ENCODE measurements at places on chromosomes 3 and 15.
A peak's percentile ranks its signal among the peaks of the same experiment; 100 is the strongest.

DNA sequence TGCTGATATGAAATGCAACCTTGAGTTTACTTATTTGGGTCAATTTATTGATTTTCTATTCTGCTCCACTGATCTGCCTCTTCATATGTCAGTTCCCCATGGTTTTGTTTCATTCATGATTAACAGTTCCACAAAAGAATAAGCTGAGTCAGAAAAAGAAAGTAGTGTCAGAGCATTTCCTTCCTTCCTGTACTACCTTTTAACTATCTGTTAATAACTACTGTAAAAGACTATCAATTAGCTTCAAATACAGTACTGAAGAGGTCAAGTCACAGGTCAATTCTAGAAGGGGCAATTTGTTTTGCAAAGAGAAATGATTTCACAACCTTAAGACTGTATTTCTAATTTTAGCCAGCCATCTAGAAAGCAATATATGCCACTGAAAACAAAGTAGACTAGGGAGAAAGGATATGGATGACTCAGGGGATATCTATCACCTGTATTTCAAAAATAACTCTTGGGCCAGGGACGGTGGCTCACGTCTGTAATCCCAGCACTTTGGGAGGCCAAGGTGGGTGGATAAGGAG, 129.5 kb downstream of the TFDP2 start:
- DNase-seq: peak; percentile 57
- no peaks in the 10 kb centered on the region for H3K27me3 ChIP-seq
- H3K36me3 ChIP-seq: 0 out of 2 replicates have a peak, but pooled peaks cover 3% of the 10 kb centered on the region
- H3K4me1 ChIP-seq: peaks cover 14% of the 10 kb centered on the region
- H3K4me3 ChIP-seq: no peak overlapping the region
- H3K27ac ChIP-seq: peak overlapping the region; percentile 43

- peak; percentile 26 for DNase-seq
- H3K27me3 ChIP-seq: no peaks in the 10 kb centered on the region
- peaks cover 5% of the 10 kb centered on the region for H3K4me1 ChIP-seq
- no peak overlapping the region for H3K4me3 ChIP-seq
- H3K27ac ChIP-seq: 0 out of 2 replicates have a peak overlapping the region, but pooled peaks have one; percentile 33
These were observed 32.4 kb downstream of the SELENOT start for GRCh38 chr3:150635526-150635925.

- no peak overlapping the region for H3K4me3 ChIP-seq
- no peaks in the 10 kb centered on the region for H3K4me1 ChIP-seq
- no peaks in the 10 kb centered on the region for H3K27me3 ChIP-seq
- H3K36me3 ChIP-seq: no peaks in the 10 kb centered on the region
These were observed 22.4 kb downstream of the PTH1R start for GRCh38 chr3:46900007-46900292.

GRCh38 chr3:155791190-155791589, 14.9 kb downstream of the C3orf33 start:
- no peak overlapping the region for H3K27ac ChIP-seq
- no peaks in the 10 kb centered on the region for H3K27me3 ChIP-seq
- H3K4me3 ChIP-seq: no peak overlapping the region
- no peak for DNase-seq
- no peaks in the 10 kb centered on the region for H3K4me1 ChIP-seq

DNA sequence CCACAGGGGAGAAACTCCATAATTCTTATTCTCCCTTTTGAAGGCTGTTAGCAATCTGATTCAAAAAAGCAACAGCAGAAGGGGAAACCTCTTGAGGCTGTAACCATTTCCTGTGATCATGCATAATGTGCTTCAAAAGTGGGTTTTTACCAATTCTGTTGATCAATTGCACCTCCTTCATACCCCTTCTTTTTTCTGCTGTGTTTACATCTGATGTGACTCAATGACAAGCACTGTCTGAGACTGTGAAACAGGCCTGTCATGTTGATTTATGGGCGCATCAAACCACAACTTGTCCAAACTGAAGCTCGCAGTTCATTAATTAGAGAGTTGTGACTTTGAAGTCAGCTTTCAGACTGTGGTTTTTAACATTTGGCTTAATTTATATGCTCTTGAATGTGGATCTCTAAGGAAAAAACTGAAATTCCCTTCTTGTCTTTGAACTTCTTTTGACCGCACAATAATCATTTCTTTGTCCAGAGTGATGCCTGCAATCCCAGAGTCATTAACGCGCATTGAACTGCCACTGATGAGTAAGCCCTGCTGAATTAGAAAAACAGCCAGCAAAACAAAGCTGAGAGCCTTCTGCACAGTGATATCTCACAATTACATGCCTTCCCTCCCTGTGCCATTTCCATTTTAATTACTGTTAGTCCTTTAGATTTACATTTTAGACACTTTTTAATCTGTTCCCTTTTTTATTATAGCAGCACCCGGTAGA, 532.8 kb downstream of the FOXP1 start:
- H3K27ac ChIP-seq: no peak overlapping the region
- H3K27me3 ChIP-seq: no peaks in the 10 kb centered on the region
- no peak for DNase-seq
- no peaks in the 10 kb centered on the region for H3K36me3 ChIP-seq
- H3K4me1 ChIP-seq: no peaks in the 10 kb centered on the region

- peak overlapping the region; percentile 89 for H3K27ac ChIP-seq
- no peaks in the 10 kb centered on the region for H3K27me3 ChIP-seq
- H3K36me3 ChIP-seq: no peaks in the 10 kb centered on the region
- H3K4me3 ChIP-seq: peak overlapping the region; percentile 99
- no peaks in the 10 kb centered on the region for H3K4me1 ChIP-seq
These were observed 627 bp downstream of the ACAD11 start for GRCh38 chr3:132659000-132659364.

DNA sequence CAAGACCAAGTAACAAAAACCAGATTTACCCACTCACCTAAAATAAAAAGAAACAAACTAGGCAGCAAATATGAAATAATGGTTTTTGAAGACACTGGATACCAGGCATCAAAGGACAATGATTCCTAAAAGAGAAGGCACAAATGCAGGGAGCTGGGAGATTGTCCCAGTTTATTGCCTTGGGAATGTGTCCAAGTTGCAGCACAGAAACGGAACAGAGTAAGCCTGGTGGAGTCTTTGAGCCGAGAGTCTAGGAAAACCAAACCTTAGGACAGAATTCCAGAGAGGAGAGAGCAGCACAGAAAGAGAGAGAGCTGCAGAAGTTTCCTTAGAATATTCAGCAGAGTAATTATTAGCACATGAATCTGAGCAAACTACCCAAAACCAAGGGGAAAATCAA, 7.8 kb upstream of the ARF4 start:
- no peak overlapping the region for H3K4me3 ChIP-seq
- no peaks in the 10 kb centered on the region for H3K27me3 ChIP-seq
- no peak for DNase-seq
- no peak overlapping the region for H3K27ac ChIP-seq
- H3K4me1 ChIP-seq: no peaks in the 10 kb centered on the region

- no peak overlapping the region for H3K27ac ChIP-seq
- H3K4me3 ChIP-seq: no peak overlapping the region
These were observed 106.0 kb upstream of the ADPGK start for GRCh38 chr15:72889545-72889944.

GRCh38 chr3:63655519-63655918, 3.0 kb downstream of the SNTN start:
- no peaks in the 10 kb centered on the region for H3K36me3 ChIP-seq
- H3K27ac ChIP-seq: no peak overlapping the region
- H3K4me3 ChIP-seq: no peak overlapping the region

GRCh38 chr3:44179246-44179645, 62.4 kb upstream of the TOPAZ1 start:
- no peak for DNase-seq
- H3K4me3 ChIP-seq: no peak overlapping the region
- no peak overlapping the region for H3K27ac ChIP-seq
- no peaks in the 10 kb centered on the region for H3K27me3 ChIP-seq
- H3K36me3 ChIP-seq: no peaks in the 10 kb centered on the region

GRCh38 chr3:190008432-190008831, 112.3 kb downstream of the P3H2 start:
- no peaks in the 10 kb centered on the region for H3K27me3 ChIP-seq
- no peak for DNase-seq
- no peaks in the 10 kb centered on the region for H3K36me3 ChIP-seq
- H3K4me3 ChIP-seq: no peak overlapping the region
- no peak overlapping the region for H3K27ac ChIP-seq
- no peaks in the 10 kb centered on the region for H3K4me1 ChIP-seq

DNA sequence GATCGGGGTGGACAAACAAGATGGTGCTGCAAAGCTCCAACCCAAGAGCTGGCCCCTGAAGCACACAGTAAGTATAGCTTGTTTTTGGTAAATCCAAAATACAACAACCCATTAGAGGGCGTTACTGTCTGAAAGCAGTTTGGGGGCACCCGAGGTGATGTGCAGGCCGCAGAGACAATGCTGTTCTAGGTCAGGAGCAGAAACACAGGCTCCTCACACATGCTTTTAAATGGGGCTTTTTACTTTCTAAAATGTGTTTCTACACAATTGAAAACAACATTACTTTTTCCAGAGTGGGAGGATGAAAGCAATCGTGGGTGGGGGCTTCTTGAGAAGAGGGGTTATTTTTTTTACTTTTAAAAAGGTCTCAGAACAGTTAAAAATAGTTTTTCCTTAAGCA, 1029.3 kb upstream of the CFAP20DC start:
- H3K4me1 ChIP-seq: peaks cover 13% of the 10 kb centered on the region
- no peaks in the 10 kb centered on the region for H3K27me3 ChIP-seq
- DNase-seq: no peak
- no peak overlapping the region for H3K4me3 ChIP-seq

- no peak overlapping the region for H3K27ac ChIP-seq
- H3K4me3 ChIP-seq: no peak overlapping the region
- DNase-seq: no peak
- no peaks in the 10 kb centered on the region for H3K27me3 ChIP-seq
These were observed 26.1 kb downstream of the ITGB5 start for GRCh38 chr3:124861041-124861440.

- no peaks in the 10 kb centered on the region for H3K27me3 ChIP-seq
- H3K4me1 ChIP-seq: no peaks in the 10 kb centered on the region
- no peak overlapping the region for H3K4me3 ChIP-seq
- H3K36me3 ChIP-seq: no peaks in the 10 kb centered on the region
These were observed 1764.4 kb downstream of the OTOL1 start for GRCh38 chr3:163261056-163261455.

DNA sequence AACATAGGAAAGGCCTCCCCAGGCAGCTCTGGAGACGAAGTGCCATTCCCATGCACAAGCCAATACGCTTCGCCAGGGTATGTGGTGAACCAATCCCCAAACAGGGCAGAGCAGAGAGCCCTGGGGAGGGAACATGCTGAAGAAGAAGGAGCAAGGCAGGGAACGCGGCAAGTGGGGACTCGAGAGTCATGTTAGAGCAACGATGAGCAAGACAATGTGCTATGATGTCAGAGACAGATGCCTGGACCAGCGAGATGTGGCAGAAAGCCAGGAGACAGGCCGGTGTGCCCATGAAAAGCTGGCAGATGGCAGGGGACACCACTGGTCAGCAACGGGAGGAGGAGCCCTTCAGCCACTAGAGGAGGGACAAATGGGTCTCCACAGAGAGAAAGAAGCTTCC, 39.6 kb downstream of the NIPA2 start:
- no peaks in the 10 kb centered on the region for H3K27me3 ChIP-seq
- H3K36me3 ChIP-seq: peaks cover 10% of the 10 kb centered on the region
- no peak for DNase-seq
- no peak overlapping the region for H3K4me3 ChIP-seq
- H3K27ac ChIP-seq: no peak overlapping the region
- H3K4me1 ChIP-seq: no peaks in the 10 kb centered on the region

GRCh38 chr3:113193719-113194118, 17.6 kb upstream of the BOC start:
- H3K4me3 ChIP-seq: no peak overlapping the region
- no peak overlapping the region for H3K27ac ChIP-seq
- no peaks in the 10 kb centered on the region for H3K36me3 ChIP-seq
- H3K27me3 ChIP-seq: peaks cover 3% of the 10 kb centered on the region
- no peaks in the 10 kb centered on the region for H3K4me1 ChIP-seq
- DNase-seq: no peak

DNA sequence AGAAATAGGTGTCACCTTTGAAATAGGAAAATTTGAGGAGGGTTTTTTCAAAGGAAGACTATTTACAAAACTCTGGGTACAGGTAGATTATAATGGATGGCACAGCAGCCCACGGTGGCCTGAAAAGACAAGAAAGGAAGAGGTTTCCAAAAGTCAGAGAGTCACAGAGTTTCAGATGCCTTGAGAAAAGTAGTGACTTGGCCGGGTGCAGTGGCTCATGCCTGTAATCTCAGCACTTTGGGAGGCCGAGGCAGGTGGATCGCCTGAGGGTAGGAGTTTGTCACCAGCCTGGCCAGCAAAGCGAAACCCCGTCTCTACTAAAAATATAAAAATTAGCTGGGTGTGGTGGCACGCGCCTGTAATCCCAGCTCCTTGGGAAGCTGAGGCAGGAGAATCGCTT, 35.2 kb downstream of the OSTN start:
- H3K4me1 ChIP-seq: peaks cover 19% of the 10 kb centered on the region
- H3K36me3 ChIP-seq: no peaks in the 10 kb centered on the region
- H3K27ac ChIP-seq: no peak overlapping the region
- no peaks in the 10 kb centered on the region for H3K27me3 ChIP-seq

DNA sequence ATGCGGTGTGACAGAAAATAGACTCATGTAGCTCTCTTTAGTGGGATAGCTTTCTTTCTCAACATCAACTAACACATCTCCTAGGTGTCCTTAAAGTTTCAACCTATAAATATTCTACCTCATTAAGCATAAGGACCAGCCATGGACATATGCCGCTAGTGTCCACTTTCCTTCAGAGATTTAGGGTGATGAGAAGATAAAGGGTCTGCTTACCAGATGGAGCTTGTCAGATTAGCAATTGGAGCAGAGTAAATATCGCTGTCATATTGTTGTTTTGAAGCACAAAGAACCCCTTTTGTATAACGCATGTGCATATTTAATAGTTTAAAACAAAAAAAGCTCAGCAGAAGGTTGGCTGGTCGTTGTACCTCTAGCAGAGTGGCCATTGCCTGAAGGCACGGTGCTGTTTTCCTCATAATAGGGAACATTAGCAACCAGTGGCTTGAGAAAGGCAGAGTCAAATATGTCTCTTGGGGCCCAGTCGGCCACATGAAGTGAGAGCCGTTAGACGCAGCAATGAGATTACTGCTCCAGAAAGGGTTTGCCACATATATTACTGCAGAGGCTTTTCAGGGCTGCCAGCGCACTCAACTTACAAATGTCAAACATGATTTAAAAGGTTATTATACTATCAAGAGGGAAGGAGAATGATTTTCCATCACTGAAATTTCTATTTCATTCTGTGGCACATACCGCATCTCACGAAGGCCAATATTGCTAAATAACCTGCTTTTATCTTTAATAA, 264.2 kb downstream of the ROBO2 start:
- no peaks in the 10 kb centered on the region for H3K4me1 ChIP-seq
- no peak overlapping the region for H3K4me3 ChIP-seq
- H3K27me3 ChIP-seq: no peaks in the 10 kb centered on the region
- DNase-seq: no peak

GRCh38 chr15:76991048-76991447, 3.9 kb upstream of the PSTPIP1 start:
- H3K27me3 ChIP-seq: no peaks in the 10 kb centered on the region
- DNase-seq: no peak

GRCh38 chr3:189508784-189509501, 122.2 kb upstream of the TP63 start:
- DNase-seq: no peak
- H3K27ac ChIP-seq: no peak overlapping the region
- peaks cover 15% of the 10 kb centered on the region for H3K4me1 ChIP-seq
- no peaks in the 10 kb centered on the region for H3K36me3 ChIP-seq
- H3K4me3 ChIP-seq: no peak overlapping the region

- DNase-seq: no peak
- H3K27me3 ChIP-seq: no peaks in the 10 kb centered on the region
- H3K4me3 ChIP-seq: no peak overlapping the region
These were observed 45.7 kb upstream of the ADGRG7 start for GRCh38 chr3:100563652-100564211.

Measured in GM12878 (cell line).